ENCODE measurements at places on chromosomes 5 and 9.

- DNase-seq = no peak
Observed at GRCh38 chr5:60010328-60010727, 116.8 kb upstream of the PDE4D start.

GRCh38 chr5:15442193-15442570 is 57.8 kb upstream of the FBXL7 start:
- no peak for DNase-seq

GRCh38 chr5:75524591-75524990 is 12.9 kb downstream of the POLK start:
- DNase-seq = no peak

DNA sequence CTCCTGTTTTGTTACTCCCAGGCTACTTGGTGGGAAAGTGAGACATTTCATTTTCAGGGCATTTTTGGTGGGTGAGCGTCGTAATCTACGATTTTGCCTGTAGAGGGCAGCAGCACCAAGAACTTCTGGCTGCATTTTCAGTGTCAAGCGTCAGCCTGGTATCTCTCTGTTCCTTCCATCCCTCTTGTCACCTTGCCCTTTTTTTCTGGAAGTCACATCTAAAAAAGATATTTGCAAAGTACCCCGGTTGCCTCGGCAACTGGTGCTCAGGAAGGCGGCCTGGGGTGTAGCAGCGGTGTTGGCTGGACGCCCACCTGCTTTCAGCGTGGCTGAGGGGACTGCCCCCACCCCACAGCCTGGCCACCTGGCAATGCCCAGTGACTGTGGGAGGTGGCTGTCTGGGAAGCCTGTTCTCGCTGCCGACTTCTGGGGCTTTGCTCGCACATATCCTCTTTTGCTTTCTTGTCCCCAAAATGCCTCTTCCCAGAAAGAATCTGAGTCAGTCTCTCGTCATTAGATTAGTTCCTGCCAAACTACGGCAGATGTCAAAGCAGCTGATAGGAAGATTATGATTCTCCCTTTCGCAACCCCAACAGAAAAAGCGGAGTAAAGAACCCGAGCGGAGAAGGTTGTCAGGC is 84.5 kb downstream of the ACER2 start:
- no peak for DNase-seq

GRCh38 chr5:91176288-91177016 is 206.7 kb downstream of the ARRDC3 start:
- DNase-seq = no peak

- DNase-seq = no peak
Observed at GRCh38 chr5:179162351-179163235, 102.4 kb downstream of the ZNF354C start.

DNA sequence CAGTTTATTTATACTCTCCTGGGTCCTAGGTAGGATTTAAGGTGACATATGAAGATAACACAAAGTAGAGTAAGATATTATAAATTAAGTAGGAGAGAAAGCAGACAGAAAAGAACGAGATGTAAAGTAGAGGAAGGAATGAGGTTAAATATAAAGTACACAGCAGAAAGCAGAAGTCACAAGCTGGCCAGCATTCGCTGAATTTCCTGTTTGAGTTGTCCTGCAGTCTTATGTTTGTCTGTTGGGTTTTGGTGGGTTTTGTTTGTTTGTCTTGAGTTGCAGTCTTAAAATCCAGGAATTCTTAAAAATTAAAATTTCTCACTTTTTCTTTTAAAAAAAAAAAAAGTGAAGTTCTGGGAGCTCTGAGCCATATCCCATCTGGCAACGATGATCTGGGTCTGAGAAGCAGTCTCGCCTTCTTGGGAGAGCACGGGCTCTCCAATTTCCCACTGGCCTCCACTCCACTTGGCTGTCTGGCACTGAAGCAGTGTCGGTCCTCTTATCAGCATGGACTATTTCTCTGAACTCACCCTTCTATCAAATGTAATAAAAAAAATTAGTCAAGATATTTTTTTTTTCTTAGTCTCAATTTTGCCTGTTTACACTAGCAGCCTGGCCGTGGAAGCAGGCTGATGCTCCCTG is 2.0 kb downstream of the S100Z start:
- no peak for DNase-seq

GRCh38 chr5:96816411-96816939 is 8.7 kb upstream of the ERAP1 start:
- DNase-seq = peak; percentile 30

DNA sequence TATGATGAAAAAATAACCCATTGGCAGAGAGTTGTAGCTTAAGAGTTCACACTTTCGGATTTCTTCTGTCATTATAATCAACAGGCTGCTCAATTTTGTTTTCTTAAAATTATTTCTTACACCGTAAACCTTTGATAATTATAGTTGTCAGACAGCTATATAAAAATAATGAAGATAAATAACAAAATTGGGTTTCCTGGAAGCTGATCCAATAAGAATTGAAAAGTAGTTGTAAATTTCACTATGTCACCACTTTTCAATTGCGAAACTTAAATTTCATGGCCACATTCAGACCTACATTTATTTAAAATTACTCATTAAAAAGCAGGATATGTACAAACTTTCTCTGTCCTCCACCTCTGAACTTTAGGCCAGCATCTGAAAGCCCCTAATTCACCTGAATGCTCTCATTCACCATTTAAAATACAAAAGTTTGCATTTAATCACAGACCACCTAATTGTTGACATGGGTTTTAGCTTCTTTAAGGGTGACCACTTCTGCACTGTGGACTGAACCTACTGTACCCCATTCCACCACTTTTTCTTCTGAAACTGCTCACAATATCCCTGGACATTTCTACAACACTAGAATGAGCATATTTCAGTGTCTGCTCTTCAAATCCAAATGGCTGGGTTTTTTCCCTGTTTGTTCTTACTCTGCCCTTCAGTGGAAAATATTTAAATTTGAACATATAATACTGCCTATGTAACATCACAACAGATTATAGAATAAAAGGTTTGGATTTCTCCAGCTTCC is 680 bp downstream of the SELENOP start:
- DNase-seq = no peak

All from stimulated activated CD8-positive, alpha-beta memory T cell treated with anti-CD3 and anti-CD28 coated beads, Interleukin-7, amount 100 ng/mL, for 1 hour (primary cell).